Activated CD4-positive, CD25-positive, alpha-beta regulatory T cell treated with anti-CD3 and anti-CD28 coated beads, Interleukin-2, amount 50 U/mL, for 24 hours (primary cell): ENCODE measurements at places on chromosomes 12 and 14.

- ATAC-seq, result no peak
These were observed 5.6 kb upstream of the ADGRD1 start for GRCh38 chr12:130948136-130948535.

DNA sequence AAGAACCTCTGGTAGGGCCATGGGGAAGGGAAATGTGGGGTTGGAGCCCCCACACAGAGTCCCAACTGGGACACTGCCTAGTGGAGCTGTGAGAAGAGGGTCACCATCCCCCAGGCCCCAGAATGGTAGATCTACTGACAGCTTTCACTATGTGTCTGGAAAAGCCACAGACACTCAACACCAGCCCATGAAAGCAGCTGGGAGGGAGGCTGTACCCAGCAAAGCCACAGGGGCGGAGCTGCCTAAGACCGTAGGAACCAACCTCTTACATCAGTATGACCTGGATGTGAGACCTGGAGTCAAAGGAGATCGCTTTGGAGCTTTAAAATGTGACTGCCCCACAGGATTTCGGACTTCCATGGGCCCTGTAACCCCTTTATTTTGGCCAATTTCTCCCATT is 97.8 kb downstream of the HMGA2 start:
- ATAC-seq, result no peak

DNA sequence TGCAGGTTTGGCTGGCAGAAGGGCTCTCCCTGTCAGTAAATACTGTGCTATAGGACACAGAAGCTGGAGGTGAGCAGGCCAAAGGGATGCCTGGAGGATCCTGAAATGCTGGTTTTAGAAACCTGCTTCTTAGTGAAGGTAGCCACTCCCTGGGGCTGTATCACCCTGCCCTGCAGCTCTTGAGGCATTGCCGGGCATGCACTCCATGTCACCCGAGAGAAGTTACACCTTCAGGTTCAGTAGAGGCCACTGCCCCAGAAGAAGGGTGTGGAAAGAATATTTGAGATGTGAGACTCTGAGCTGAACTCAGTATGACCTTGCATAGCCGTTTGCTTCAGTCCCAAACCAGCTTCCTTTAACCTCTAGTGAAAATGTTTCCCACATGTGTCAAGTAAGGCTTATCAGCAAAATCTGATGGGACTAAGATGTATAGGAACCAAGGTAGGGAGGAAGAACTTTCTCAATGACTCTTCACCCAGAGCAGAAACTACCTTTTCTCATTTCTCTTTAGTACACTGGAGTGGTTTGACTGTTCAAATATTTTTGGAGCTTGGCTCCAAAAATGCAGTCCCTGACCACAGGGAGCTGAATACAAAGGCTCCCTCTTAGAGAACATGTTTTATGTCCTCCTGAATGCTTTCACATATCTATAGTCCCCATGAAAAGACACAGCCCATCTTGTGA is 164.5 kb upstream of the DYRK2 start:
- ATAC-seq, result peak; percentile 30

DNA sequence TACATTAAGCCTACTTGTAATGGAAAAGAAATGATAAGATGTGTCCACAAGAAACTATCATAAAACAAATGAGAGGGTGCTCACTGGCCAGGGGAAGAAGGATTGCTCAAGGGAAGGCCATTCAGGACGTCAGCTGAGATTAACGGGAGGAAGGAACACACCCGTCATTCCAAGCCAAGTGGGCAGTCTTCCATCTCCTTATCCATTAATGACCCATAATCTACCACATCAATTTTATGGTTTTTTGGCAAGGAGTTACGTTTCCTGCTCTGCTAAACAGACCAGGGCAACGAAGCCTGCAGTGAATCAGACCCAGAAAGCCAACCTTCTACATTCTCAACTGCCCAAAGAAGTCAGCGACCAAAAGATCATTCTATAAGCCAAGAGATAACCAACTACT is 25.1 kb downstream of the PRKAB1 start:
- no peak for ATAC-seq

DNA sequence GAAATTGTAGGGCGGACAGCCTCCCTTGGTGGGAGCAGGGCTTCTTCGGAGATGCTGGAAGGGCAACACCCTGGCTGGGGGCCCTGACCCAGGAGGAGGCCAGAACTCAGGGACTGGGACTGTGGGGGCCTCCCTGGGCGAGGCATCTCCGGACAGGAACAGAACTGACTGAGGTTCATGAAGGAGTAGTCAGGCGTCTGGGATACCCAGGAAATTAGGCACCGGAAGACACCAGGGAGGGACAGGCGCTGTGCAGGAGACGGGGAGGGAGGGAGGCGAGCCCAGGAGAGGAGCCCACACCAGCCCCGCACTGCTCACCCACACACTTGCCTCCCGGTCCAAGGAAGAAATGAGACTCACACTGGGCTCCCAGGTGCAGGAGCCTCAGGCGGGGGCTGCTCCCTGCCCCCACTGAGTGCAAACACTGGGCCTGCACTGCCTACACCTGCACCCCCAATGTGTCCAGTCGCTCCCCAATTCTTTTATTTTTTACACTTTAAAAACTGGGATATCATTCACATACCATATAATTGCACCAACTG is 262.6 kb upstream of the SFSWAP start:
- ATAC-seq, result no peak

DNA sequence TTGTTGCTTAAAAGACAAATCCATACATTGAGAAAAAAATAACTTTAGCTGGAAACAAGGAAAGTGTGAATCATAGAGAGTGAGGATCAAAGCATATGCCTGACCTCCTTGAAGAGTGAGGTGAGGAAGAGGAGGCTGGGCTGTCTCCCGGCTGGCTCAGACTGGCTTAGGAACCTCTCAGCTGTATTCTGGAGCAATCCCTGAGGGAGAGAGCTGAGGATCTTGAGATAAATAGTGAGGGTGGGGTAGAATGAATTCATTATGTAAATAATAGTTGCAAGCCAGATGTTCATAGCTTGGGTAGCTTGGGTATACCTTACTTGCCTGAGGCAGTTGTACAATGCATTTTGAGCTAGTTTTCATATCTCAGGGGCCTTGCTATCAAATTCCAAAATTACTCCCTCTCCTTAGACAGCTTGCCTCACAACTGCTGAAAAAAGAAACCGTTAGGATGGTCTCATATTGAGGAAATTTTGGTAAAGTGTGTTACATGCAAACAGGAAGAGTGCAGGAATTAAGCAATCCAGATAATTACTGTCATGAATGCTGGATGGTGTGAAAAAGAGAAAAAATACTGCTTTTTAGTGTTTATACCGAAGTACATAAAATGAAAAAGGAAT is 30.5 kb upstream of the SLC15A5 start:
- ATAC-seq, result no peak
